Choroid plexus epithelial cell (primary cell): ENCODE measurements at places on chromosomes 2 and 18.

GRCh38 chr18:66599190-66599589, 4.7 kb downstream of the CDH19 start:
- DNase-seq: peak; percentile 33

GRCh38 chr18:46222710-46223360, 118.7 kb downstream of the HAUS1 start:
- no peak for DNase-seq

GRCh38 chr2:161369311-161369710, 46.8 kb upstream of the TBR1 start:
- DNase-seq: peak; percentile 23

DNA sequence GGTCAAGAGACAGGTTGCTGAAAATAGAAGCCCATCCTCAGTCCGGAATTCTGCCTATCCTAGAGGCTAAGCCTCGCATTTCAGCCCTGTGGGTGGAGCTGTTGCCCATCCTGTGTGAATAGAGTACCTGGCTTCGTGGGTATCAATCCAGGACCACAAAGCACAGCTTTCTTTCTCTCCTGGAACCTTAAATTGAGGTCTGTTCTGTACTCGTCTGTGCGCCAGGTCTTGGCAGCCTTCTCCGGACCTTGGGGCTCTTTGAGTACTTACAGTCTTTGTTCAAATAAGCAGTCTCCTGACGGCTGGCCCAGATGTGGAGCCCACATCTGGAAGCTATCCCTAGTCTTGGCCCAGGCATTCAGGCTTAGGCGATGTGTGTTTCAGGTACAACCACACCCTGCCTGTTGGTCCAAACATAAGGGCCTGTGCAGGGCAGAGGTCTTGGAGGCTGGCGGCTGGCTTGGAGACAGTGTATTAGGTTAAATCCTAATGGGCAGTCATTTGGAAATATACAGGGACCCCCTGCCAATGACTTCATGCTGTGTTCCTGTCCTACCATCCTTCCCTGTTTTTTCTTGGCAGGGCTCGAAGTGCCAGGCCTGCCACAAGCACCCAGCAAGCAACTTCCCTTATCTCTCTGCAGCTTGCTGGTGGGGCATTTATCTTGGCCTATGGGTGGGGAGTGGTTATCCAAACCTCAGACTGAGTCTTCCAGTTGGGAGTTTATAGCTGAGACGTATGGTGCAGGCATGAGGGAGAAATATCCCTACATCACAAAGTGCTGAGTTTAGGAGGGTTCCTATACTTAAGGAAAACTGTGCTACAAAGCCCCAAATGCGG, 294.1 kb downstream of the BCL2 start:
- peak; percentile 13 for DNase-seq

DNA sequence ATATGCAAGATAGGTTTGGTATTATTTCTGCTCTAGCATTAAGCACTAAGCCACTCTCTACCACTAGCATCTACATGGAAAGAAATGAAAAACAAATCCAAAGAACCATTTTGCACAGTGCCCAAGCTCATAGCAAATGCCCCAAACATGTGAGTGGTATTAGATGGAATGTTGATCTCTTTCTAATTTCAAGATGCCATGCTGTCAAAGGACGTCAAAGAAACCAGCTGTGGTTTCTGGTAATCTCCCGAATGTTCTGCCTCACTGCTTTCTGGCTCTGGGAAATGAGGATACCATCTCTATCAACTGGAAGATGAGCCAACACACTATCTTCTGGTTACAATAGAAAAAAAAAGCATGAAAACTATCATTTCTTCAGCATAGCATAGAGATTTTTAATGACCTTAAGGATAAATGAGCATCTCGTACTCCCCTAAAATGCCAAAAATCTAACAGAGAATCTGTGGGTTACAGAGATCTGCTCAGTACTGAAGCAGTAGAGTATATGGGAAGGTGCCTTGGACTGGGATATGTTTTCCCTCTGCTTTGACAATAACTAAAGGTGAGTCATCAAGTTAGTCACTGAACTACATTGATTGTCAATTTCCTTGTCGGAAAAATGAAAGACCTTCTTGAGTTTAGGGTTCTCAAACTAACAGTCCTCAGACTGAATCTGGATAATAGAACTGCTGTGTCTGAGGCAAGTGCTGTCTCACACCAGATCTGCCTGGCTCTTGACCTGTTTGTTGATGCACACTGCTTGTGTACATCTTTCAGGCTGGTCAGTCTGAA, 244.8 kb upstream of the NCKAP5 start:
- no peak for DNase-seq

- no peak for DNase-seq
Measured at GRCh38 chr2:85160966-85161960, 28.1 kb downstream of the TCF7L1 start.

DNA sequence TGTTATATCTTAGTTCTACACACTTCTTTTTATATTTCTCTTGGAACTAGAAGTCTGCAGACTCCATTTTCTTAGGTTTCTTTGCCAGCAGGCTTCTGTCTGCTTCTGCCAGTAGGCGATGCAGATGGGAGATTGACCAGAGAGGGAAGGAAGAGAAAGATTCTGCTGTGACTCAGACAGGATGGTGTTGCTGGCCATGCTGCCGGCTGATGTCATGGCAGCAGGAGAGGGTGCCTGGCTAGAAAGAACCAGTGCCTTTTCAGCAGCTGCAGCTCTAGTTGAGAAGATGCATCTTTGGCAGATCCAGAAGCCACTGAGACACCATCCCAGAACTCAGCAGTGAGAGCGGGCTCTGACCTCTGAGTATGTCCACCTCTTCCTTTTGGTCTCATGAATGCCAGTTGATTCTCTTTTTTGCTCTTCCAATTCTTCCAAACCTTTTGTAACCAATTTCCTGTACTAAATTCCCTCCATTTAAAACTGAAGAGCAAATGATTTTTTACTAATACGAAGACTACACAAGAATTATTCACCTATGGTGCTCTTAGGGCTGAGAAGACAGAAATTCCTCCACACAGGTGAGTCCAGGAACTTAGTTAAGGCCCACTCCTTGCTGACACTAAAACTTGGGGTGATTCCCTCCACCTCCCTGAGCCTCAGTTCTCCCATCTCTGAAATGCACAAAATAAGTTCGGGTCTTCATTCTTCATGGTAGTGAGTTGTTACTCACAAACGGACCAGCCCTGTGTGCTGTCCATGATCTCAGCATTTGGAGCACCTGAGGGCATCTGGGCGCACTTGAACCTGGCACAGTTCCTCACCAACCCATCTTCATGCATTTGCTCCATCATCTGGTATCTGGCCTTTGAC, 200.7 kb downstream of the MYCN start:
- no peak for DNase-seq

DNA sequence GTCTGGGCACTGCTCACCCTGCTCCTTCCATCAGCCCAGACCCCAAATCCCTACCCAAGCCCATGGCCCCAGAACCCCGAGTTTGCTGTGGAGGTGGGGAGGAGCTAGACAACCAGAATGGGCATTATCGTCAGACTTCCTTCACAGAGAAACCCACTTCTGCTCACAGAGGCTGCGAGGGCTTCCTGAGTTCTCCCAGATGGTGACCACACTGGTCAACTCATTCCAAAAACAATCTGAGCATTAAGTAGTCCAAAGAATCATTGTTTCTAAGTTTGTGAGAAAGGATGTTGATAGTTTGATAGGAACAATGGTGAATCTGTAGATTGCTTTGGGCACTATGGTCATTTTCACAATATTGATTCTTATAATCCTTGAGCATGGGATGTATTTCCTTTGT, 60.2 kb downstream of the LRRC30 start:
- DNase-seq: no peak

GRCh38 chr18:46755315-46756024, 1.4 kb downstream of the ST8SIA5 start:
- DNase-seq: no peak

DNA sequence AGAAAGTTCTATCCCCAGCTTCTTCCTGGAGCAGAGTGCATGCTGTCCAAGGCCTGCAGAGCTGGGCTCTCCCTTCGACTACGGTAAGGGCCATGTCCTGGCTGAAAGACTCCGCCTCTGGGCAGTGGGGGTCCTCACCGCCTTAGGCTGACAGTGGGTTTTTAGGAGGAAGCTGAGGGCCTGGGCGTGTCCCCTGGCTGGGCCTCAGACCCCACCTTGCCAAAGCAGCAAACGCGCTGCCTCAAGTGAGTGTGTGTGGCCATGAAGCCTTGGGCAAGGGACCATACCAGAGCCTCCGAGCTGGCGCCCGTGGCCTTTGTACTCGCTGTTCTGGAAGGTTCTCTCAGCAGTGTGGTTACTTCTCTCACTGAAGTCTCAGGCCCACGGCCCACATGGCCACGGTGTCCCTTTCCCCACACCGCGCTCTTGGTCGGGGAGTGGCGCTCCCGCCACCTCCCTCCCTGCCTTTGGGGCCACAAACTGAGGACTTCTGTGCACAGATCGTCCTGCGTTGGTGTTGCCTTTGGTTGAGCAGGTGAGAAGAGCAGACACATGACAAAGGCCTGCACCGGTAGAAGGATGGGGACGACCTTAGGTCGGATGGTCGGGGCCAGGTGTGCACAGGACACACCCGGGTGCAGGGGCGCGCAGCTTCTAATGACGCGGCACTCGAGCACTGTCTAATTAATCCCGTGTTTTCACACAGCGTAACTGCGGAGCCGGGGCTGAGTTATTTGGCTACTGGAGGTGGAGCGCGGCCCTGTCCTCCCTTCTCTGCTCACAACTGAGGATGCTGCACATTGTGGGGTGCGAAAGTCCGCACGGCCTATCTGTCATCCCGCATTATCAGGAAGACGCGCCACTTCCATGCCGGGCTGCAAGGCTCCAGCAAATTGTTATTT, 121.6 kb downstream of the PTGR3 start:
- DNase-seq: no peak

DNA sequence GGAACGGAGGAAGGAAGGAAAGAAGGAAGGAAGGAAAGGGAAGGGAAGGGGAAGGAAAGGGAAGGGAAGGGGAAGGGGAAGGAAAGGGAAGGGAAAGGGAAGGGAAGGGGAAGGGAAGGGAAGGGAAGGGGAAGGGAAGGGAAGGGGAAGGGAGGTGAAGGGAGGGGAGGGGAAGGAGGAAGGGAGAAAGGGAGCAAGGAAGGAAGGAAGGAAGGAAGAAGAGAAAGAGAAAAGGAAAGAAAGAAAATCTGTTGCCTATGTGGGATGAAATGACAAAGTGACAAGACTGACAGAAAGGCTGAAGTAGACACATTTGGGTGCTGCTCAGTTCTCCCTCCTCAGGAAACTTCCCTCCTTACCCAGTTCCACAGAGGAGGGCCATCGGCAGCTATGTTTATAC, 46.3 kb upstream of the GORASP2 start:
- no peak for DNase-seq

GRCh38 chr2:240286596-240286995, 146.1 kb upstream of the OTOS start:
- no peak for DNase-seq

GRCh38 chr2:48588745-48589144, 28.9 kb upstream of the GTF2A1L start:
- no peak for DNase-seq

DNA sequence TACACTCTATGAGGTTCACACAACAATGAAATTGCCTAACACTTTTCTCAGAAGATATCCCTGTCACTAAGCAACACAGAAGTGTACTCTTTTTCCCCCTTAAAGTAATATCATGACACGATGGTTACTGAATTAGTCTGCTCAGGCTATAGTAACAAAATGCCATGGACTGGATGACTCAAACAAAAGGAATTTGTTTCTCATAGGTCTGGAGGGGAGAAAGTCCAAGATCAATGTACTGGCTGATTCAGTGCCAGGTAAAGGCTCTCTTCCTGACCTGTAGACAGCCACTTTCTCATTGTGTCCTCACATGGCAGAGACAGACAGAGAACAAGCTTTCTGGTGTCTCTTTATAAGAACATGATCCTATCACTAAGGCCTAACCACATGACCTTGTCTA, 211.9 kb downstream of the RBM43 start:
- peak; percentile 86 for DNase-seq

DNA sequence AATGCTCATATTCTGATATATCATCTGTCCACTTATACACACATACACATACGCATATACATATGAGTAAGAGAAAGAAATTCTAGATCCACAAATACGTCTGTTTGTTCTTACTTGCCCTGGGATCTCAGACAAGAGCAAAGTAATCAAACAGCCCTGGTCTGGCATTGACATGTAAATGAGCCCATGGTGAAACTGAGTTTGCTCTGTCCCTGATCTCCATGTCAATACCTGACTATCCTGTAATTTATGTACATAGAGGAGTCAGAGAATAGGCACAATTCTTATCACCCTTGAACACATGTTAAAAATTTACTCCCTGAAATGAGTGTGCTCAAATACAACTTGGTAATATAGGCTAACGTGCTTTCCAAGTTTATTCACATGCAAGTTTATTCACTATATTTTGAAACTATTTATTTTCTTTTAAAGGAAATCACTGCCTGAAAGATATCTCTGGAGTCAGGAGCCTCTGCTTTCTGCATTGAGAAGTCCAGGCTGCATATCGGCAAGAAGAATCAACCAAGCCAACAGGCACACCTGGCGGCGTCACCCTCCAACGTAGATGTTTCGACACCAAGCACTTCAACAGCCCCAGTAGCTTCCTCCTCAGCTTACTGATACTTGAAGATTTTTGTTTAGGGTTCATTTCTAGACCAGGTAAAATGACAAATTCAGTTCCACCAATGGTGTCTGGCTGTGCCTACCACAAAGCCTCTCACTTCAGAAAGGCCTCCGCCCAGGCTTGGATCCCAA, 100.6 kb downstream of the CMPK2 start:
- no peak for DNase-seq

- no peak for DNase-seq
Measured at GRCh38 chr2:108612153-108612513, 77.9 kb downstream of the LIMS1 start.

- DNase-seq: peak; percentile 34
Measured at GRCh38 chr2:232633413-232634205, at the start of gene EFHD1. TSS of gene EFHD1 (plus strand) at chr2:232633604. CDS start at chr2:232633705, 101 bp downstream.

DNA sequence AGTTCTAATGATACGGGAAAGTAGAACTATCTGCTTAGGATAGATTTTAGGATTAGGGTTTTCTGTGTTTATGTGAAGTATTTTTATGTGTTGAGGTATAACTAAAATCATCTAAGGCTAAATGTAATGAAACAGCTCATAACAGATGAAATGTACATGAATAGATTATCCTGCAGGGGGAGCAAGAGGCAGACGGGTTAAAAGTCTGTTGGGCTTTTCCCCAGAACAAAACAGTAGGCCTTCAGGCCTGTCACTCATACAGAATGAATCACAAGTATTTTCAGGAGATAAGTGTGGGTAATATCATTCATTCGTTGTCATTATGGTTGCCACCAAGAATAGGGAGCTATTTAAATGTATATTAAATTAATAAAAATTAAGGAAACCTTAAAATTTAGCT, 107.9 kb upstream of the IL1R2 start:
- DNase-seq: peak; percentile 87

GRCh38 chr18:55509631-55510324, 78.2 kb downstream of the TCF4 start:
- peak; percentile 95 for DNase-seq

- no peak for DNase-seq
Measured at GRCh38 chr2:230459216-230459615, 43.2 kb downstream of the SP100 start.

GRCh38 chr2:1704631-1705556, 39.4 kb downstream of the PXDN start:
- DNase-seq: peak; percentile 34

- DNase-seq: no peak
Measured at GRCh38 chr2:95234286-95234785, 27.0 kb downstream of the ZNF892 start.
